GF-D8 (cell line): ENCODE measurements at places on chromosomes 5 and 9.

DNA sequence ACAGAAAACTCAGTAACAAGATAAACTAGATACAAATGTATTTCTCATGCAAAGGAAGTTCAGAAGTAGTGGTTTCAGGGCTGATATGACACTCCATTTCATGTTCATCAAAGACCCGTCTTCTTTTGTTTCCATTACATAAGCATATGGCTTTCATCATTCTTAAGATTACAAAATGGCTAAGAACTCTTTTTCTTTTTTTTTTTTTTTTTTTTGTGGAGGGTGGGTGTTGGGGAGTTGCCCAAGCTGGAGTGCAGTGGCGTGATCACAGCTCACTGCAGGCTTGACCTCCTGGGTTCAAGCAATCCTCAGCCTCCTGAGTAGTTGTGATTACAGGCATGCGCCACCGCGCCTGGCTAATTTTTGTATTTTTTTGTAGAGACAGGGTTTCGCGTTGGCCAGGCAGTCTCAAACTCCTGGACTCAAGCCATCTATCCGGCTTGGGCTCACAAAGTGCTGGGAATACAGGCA, 22.0 kb upstream of the PTBP3 start:
- no peak for DNase-seq

DNA sequence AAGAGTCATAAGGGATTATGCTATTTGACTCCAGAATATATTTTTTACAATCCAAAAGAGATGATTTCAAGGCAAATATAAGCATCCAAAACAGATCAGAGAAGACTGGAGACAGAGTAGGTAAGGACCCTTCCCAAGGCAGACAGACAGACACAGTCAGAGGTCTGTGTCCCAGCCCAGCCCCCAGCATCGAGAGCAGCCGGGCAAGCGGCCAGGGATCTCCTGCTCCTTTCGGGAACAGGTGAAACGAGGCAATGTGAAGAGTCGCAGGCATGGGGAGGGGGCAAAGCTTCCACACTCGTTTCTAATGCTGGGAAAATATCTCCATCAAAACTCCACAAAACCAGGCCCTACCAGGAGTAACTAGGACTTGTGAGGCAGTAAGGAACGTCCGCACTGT, 5.8 kb downstream of the PAEP start:
- no peak for DNase-seq

GRCh38 chr5:15500325-15501001, 483 bp downstream of the FBXL7 start:
- DNase-seq: no peak

GRCh38 chr9:136438548-136439480, 831 bp downstream of the INPP5E start:
- no peak for DNase-seq

- no peak for DNase-seq
Observed at GRCh38 chr5:43039152-43039470, 1.0 kb downstream of the ANXA2R start.

DNA sequence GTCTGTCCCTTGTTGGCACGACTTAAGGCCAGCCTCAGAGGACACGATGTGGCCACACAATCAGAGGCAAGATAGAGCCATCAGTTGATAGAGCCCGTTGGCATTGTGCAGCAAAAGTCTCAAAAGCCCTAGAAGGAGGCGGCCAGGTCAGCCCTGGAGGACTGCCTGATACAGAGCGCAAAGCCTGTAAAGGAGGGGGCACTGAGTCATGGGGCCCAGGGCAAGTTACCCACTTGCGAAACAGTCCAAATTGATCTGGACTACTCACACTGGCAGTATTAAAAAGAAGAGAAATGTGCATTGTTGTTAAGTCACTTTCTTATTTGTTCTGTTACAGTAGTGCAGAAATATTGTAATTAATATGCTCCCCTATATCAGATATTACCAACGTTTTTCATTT, 51.5 kb downstream of the KLF9 start:
- DNase-seq: no peak

DNA sequence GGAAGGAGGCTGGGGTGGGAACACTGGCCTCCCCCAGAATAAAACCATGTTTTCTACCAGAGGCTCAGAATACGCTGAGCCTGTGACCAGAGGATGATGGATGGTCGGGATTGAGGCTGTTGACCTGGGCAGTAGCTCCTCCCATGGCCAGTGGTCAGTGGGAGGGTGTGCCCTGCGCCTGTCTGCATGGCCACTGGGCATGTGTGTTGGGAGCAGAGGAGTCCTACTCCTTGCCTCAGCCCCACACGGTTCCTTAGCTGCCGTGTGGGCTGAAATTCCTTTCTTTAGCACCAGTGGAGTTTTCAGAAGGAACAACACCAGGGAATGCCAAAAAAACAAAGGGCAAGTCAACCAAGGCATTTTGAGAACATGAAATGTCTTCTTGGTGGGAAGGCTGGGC, 8.5 kb upstream of the RMND5B start:
- no peak for DNase-seq

GRCh38 chr9:76891874-76892273, 14.0 kb downstream of the PRUNE2 start:
- no peak for DNase-seq

DNA sequence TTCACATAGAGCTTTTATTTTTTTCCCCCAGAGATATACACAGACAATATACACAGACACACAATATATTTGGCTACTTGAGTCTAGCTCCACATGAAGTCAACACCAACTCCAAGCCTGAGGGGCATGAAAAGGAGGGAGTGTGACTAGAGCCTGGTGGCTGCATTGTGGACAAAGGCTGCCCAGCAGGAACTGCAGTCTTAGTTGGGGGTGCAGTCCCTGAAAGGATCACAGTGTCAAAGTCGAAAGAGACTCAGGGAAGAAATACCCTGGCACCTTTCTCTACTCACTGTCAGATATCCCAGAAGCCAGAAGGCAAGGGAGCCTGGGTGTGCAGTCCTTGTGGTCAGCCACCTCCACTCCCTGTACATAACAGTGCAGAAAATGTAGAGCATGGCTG, 231.6 kb upstream of the RPS23 start:
- no peak for DNase-seq

- peak; percentile 22 for DNase-seq
Observed at GRCh38 chr9:114405294-114406034, 17.7 kb upstream of the AKNA start.

GRCh38 chr5:10607666-10608073, 43.8 kb downstream of the ANKRD33B start:
- DNase-seq: peak; percentile 87

- DNase-seq: no peak
Observed at GRCh38 chr5:107215611-107216010, 455.1 kb downstream of the EFNA5 start.

DNA sequence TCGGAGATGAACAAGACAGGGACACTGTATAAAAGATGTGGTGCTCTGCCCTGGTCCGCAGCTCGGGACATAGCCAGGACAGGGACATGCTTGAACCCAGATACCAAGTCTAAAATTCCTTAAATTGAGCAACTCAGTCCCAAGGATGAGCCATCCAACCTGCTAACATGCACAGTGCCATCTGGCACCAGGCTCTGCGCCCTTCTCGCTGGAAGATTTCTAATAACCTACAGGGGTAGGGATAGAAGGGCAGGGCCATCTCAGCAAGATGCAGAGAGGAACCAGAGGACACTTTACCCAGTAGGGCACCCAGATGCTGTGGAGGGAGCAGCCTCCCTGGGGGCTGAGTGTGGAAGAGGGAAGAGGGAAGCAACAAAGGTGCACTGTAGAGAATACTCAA, 60.1 kb downstream of the SEMA4D start:
- no peak for DNase-seq

GRCh38 chr5:82984786-82985735, 92.1 kb downstream of the TMEM167A start:
- no peak for DNase-seq

DNA sequence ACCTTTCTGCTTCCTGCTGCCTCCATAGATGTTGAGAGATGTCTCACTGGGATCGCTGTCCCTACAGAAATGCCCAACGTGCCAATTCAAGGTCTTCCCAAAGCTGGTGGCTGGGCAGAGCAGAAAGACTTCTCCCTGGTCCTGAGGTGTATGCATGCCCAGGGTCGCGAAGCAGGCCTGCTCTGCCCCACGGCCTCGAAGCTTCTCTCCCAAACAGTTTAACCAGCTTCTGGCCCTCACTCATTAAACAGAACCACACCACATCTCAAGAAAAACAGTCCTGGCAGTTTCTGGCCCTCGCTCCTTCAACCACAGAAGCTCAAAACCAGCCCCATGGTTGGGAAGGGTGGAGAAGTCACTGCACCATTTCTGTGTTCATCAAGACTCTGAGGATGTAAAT, 14.7 kb upstream of the SMIM32 start:
- DNase-seq: no peak

DNA sequence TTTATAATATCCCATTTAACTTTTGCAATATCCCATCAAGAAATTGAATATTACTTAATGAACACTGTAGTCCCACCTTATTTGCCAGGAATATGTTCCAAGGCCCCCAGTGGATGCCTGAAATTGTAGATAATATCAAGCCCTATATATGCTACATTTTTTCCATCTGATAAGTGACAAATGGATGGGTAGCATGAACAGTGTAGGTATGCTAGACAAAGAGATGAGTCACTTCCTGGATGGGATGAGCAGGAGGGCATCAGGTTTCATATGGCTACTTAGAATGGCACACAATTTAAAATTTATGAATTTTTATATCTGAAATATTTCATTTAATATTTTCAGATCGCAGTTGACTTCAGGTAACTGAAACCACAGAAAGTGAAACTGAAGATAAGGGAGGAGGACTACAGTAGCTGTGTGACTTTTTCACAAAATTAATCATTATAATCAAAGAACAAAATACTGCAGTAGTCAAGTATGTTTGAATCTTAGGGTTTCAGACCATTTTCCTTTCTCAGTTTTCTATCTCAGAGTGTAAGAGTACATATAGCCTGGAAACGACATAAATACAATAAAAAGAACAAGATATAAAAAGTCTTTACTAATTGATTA, 636.4 kb upstream of the ARRDC3 start:
- no peak for DNase-seq

DNA sequence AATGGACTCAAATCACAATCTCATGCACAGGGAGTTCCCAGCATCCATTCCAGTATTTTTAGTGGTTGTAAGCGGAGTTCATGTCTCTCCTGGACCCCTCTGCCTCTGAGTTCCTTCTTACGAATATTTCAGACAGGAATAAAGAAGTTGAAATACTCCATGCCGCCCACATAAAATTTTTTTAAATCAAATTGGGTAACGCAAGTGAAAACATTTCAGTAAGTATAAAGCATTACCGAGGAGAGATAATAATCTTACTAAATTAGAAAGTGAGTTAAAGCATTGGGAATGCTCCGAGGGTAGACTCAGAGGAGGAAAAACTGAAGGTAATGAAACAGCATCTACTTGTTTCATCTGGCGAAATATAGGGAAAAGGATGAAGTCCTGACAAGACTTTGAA, 317.6 kb downstream of the ARRDC3 start:
- no peak for DNase-seq

GRCh38 chr9:129781131-129781530, 21.9 kb upstream of the TOR1B start:
- no peak for DNase-seq

- no peak for DNase-seq
Observed at GRCh38 chr5:150641006-150641570, 628 bp downstream of the SYNPO start.

DNA sequence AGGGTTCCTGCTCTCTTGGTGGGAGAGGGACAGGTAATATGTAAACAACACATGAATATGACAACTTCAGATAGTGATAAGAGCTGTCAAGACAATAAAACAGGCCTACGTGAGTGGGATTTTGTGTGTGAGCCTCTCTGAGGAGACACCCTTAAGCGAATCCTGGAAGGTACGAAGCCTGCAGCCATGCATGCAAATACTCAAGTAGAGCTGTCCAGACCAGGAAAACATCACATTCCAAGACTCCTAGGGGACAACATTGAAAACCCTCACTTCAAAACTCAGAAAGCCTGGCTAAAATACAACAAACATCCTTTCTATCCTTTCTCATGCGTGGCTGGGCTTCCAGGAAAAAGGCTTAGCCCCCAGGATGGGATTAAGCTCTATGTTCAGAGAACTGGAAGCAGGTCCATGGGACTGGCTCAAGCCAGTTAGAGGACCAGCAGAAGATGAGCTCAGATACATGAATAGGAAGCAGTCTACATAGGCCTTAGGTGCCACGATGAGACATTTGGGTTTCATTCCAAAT, 124.8 kb upstream of the IQGAP2 start:
- DNase-seq: no peak

GRCh38 chr5:39015743-39016586, 58.2 kb downstream of the RICTOR start:
- no peak for DNase-seq

GRCh38 chr9:37676411-37676830, 25.7 kb downstream of the FRMPD1 start:
- DNase-seq: no peak

DNA sequence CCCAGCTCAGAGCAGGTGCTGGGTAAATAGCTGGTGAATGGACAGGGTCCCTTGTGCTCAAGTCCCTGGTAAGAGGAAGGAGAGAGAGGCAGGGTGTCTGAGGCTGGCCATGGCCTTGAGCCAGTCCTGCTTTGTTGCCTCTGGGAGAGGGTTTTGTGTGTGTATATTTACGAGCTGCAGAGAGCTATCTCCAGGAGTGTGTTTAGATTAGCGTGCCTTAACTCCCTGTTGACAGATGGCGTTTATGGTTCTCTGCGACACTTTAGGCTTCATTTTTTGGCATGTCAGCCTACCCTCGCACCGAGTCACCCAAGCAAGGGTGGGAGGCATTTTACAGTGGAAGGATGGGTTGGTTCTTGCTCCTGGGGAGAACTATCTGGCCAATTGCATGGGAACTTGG, 22.2 kb downstream of the HMCN2 start:
- no peak for DNase-seq

- DNase-seq: no peak
Observed at GRCh38 chr9:17574342-17574741, 4.5 kb upstream of the SH3GL2 start.

DNA sequence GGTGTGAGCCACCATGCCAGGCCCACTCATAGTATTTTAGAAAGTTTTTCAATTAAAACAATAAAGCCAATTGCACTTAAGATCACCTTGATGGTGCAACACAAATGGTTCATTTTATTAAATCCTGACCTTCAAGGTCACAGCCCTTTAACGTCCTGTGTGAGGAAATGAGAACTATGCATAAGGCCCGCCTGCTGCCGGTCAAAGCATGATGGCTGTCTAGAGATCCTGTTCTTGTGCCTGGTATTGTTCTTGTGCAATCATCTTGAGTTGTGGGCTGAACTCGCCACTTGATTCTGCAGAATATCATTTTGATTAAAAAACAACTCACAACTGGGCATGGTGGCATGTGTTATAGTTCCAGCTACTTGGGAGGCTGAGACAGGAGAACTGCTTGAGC, 43.6 kb upstream of the FBXW11 start:
- no peak for DNase-seq

DNA sequence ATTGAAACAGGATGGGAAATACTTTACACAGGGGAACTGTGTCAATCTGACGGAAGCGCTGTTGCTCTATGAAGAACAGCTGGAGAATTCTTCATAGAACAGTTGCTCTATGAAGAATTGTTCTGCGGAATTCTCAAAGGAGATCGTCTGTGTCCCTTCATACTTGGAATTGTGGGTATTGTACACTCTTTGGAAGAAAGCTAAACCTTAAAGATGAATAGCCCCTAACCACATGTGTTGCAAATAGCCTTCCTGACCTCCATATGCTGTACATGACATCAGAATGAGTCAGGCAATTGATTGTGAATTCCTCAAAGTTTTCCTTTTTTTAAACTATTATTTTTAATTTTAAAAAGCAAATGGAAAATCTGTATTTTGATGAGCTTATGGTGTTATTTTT, 15.6 kb downstream of the NIM1K start:
- no peak for DNase-seq
